NCI-H2107 (cell line): ENCODE measurements at places on chromosomes 6 and 20.

- no peak for DNase-seq
Observed at GRCh38 chr20:18166950-18167349, 29.3 kb downstream of the KAT14 start.

GRCh38 chr20:61370841-61371303 lies 118.8 kb downstream of the CDH4 start:
- no peak for DNase-seq

DNA sequence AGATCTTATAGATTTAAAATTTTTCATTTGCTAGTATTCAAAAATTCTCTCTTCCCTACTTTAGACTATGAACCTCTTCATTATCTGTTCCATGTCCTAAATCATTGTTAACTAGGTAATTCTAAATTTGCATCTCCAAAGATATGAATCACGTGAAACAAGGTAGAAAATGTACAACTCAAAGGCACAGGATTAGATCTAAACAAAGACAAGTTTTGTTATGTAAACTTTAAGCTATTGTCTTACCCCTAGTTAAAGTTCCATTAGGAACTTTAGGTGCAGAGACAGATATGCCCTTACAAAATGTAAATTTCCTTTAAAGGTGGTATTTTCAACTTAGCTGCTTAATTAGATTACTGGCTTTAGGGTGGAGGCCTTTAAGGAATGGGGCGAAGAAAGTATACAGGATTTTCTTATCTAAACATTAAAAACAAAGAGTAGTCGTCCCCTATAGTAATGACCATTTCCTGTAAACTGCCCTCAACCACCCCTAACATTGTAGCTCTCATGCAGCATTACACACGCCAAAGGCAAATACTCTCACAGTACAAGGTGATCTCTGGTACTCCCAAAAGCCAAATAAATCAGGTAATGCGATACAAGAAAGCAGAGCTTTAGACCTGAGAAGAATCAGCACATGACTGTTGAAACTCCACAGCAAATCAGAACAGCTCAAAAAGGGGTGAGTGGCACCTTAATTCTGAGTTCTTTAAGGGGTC lies 57.4 kb upstream of the MRAP2 start:
- no peak for DNase-seq

DNA sequence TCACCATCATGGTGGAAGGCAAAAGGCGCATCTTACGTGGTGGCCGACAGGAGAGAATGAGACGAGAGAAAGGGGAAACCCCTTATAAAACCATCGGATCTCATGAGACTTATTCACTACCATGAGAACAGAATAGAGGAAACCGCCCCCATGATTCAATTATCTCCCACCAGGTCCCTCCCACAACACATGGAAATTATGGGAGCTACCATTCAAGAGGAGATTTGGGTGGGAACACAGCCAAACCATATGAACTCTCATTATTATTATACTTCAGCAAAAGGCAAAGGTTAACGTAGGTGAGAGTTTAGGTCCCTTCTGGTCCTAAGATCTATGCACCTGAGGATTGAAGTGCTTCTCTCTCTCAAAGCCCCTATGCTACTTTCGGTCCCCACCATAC lies 2.4 kb upstream of the PFDN4 start:
- no peak for DNase-seq

- DNase-seq: no peak
Observed at GRCh38 chr6:27650620-27651370, 177.9 kb upstream of the ZNF184 start.

DNA sequence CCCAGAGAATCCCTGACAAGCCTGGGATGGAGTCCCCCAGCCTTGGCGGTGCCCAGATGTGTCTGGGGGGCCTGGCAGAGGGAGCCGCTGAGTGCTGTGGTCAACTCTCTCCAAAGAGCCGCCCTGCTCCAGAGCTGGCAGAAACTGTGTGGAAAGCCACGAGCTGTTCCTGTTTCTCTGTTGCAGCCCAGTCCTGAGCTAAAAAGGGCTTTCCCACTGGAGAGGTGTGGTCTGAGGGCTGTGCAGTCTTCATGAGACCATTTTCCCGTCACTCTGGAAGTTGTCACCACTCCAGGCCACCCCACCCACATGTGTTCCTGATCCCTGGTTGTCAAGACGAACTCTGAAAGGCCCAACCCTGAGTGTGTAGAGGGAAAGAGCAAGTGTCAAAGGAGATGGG lies 99.7 kb upstream of the KCNK16 start:
- no peak for DNase-seq

DNA sequence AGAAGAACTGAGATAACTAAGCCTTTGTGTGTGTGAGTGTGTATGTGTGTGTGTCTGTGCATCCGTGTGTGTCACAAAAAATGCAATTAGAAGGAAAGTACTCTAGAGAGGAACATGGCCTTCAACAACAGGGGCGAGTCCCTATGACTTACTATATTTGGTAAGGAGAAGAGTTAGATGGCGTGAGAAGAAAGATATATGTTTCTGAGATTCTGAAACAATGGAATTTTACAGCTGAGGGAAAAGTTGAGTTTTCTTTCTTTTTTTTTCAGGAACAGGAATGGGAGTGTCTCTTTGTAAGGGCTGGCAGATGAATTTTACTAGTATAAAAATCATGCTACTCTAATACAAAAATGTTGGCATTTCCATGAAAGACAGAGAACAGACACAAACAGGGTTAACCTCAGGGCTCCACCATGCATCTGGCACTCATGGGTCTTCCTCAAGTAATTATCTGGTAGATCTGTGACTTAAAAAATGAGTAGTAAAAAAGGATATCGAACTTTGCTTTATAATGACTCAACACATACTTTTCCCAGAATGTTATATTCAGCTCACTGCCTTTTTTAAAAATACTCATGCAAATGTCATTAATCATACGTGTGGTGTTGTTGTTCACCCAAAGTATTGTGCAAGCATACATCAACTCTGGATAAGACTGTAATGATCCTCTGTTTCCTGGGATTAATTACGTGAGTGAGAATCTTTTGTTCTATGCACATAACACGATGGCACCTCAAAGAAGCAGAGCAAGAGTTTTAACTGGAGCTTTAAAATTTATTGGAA lies 12.8 kb upstream of the SASH1 start:
- DNase-seq: no peak

DNA sequence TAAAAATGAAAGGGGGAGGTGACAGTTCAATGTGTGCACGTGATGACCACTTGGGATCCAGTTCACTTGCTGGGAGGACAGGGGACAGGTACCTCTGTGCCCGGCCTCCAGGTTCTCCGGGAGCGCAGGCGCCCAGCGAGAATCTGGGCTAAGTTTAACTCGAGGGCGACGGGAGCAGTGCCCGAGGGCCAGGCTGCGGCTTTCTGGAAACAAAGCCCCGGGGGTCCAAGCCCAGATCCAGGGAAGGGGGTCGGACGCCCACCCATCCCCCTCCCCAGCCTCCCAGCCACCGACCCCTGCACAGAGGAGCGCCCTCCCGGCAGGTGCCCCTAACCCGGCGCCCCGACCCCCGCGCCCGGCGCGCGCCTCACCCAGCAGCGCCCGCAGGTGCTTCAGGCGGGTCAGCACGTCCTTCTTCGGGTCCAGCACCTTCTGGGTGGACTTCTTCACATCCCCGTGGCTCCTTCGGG lies 405 bp downstream of the RALGAPA2 start:
- no peak for DNase-seq

GRCh38 chr6:27867051-27867944 lies 44.9 kb downstream of the OR2B2 start:
- no peak for DNase-seq

GRCh38 chr20:24877652-24878051 lies 71.4 kb upstream of the CST7 start:
- no peak for DNase-seq

- no peak for DNase-seq
Observed at GRCh38 chr6:99096170-99096569, 148.4 kb upstream of the FBXL4 start.

DNA sequence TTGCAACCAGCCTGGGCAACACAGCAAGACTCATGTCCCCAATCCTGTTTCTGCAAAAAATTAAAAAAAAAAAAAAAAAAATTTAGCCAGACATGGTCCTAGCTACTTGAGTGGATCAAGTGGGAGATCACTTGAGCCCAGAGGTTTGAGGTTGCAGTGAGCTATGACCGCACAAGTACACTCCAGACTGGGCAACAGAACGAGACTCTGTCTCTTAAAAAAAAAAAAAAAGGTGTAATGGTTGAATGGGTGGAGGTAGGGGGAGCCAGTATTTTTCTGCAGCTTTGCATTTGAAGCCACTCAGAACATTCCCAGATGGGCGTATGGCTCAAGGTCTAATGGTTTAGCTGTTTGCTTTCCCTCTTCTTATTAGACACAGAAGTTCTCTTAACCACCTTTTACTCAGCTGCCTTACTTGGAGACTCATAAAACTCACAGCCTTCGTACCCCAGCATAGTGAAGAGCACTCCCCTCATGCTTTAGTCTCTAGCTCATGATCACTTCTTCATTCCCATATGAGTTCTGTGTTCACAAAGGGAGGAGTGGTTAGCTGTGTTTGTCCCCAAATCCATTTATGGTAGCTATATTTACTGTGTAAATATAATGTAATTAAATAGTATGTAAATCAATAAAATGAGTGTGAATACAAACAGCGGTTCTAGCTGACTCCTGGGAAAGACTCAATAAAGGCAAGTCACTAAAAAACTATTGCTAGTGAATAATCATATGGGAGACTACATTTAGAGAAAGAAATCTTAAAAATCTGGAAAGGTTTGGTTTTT lies 9.0 kb downstream of the FKBP1A start:
- no peak for DNase-seq

- no peak for DNase-seq
Observed at GRCh38 chr20:50279988-50280850, 89.6 kb downstream of the CEBPB start.

- no peak for DNase-seq
Observed at GRCh38 chr6:42805297-42805861, 23.5 kb downstream of the BICRAL start.

- DNase-seq: no peak
Observed at GRCh38 chr20:24949756-24950127, 673 bp downstream of the CST7 start.

- DNase-seq: no peak
Observed at GRCh38 chr6:101806241-101806640, 412.7 kb downstream of the GRIK2 start.
